ENCODE measurements at places on chromosomes 1 and 21. TPM values are rescaled to one million over a fixed set of nuclear protein-coding genes. Genes with fewer than 3 reads are reported as not detected.

- DNase-seq = no peak
Measured at GRCh38 chr1:11057477-11057876, 2.3 kb downstream of the SRM start.

Gene A3GALT2
- total RNA-seq = not detected

Gene MTMR11
- 0.27 TPM for total RNA-seq

Gene CELA2A
- not detected for total RNA-seq

All from hematopoietic multipotent progenitor cell (in vitro differentiated cells).